ENCODE measurements at places on chromosomes 5 and 9. TPM values are rescaled to one million over a fixed set of nuclear protein-coding genes. Genes with fewer than 3 reads are reported as not detected.

SPINK1 gene
- total RNA-seq: not detected

NUTM2G gene
- total RNA-seq: not detected

FAT2 gene
- under 0.01 TPM for total RNA-seq

CACNA1B gene
- not detected for total RNA-seq

SLC38A9 gene
- total RNA-seq: 20.8 TPM

RLN2 gene
- total RNA-seq: not detected

NSA2 gene
- total RNA-seq: 25.6 TPM

NR2F1 gene
- total RNA-seq: 19.0 TPM

ITK gene
- not detected for total RNA-seq

CDC25C gene
- total RNA-seq: 7.5 TPM

F12 gene
- total RNA-seq: 0.56 TPM

TMEM171 gene
- 3.3 TPM for total RNA-seq

SMIM33 gene
- not detected for total RNA-seq

ELOVL7 gene
- 0.18 TPM for total RNA-seq

PDZD2 gene
- not detected for total RNA-seq

ADAMTS13 gene
- total RNA-seq: under 0.01 TPM

VCAN gene
- total RNA-seq: 158 TPM

C5orf52 gene
- not detected for total RNA-seq

GAPVD1 gene
- total RNA-seq: 40.3 TPM

FLT4 gene
- under 0.01 TPM for total RNA-seq

PPP3R2 gene
- not detected for total RNA-seq

SLC6A7 gene
- total RNA-seq: not detected

PCDHGA11 gene
- total RNA-seq: 5.4 TPM

MFAP3 gene
- total RNA-seq: 67.0 TPM

SPINK5 gene
- not detected for total RNA-seq

CBY3 gene
- total RNA-seq: 0.18 TPM
